ENCODE measurements at places on chromosomes 5 and 9. TPM values are rescaled to one million over a fixed set of nuclear protein-coding genes. Genes with fewer than 3 reads are reported as not detected.

The SARDH gene
- total RNA-seq, result 10.4 TPM

The PIP5KL1 gene
- total RNA-seq, result 13.4 TPM

The RGMB gene
- total RNA-seq, result 34.3 TPM

The GAPVD1 gene
- total RNA-seq, result 34.6 TPM

The GABRA1 gene
- 0.16 TPM for total RNA-seq

The SLC6A3 gene
- 0.85 TPM for total RNA-seq

The CCNJL gene
- 29.2 TPM for total RNA-seq

The PPP2R2B gene
- 21.3 TPM for total RNA-seq

The RAB3C gene
- 11.7 TPM for total RNA-seq

DNA sequence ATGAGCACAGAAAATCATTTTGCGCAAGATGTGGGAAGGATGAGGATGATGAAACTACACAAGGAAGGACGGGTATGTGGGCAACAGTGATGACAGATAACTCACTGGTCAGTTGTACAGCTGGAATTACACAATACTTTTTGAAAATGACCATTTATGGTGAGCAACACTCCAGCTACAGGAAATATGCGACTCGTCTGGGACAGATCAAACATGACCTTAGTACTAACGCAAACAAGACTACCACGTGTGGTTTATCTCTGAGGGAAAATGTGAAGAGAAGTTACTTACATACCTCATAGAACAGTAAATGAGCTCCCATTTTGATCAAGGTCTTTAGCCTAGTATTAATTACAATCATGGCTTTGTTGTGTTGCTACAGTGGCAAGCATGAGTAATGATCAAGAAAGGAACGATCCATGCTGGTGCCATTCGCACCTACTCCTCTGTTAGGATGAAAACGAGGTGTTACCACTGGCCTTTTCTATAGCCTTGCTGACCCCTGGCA, 456.9 kb downstream of the BNC2 start:
- no peak for DNase-seq

- no peak for DNase-seq
Observed at GRCh38 chr9:103900466-103900865, 193.6 kb upstream of the SMC2 start.

DNA sequence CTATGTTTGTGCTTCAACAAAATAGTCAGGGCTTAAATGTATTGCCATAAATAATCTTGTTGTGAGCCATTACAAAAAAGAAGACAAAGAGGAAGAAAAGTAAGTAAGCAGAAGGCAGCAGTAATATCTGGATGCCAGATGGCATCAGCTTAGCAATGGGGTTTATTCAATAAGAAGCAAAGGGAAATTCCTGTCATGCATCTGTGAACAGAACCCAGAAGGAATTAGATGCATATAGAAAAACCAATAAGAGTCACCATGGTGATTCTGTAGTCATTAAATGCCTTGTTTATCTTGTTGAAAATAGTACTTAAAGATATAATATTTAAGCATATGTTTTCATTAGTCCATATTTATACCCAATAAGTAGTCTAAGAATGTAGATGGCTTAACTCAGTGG, 216.0 kb downstream of the ADAMTSL1 start:
- no peak for DNase-seq

- DNase-seq, result no peak
Observed at GRCh38 chr5:150945486-150945885, 40.7 kb upstream of the ZNF300 start.

- DNase-seq, result no peak
Observed at GRCh38 chr5:77235846-77236721, 25.6 kb downstream of the PDE8B start.

DNA sequence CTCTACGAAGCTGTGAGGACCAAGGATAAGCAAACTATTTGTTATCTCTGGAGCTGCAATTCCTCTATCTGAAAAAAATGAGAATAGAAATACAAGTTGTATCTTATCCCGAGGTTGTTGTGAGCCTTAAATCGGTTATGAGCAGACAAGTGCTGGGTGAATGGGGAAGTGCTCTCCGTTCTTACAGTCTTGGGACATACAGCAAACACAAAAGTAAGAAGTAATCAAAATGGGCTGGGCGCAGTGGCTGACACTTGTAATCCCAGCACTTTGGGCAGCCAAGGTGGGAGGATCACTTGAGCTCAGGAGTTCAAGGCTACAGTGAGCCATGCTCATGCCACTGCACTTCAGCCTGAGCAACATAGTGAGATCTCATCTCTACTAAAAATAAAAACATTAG, 31.7 kb downstream of the ITK start:
- DNase-seq, result no peak

GRCh38 chr9:86500667-86501435, 146.6 kb upstream of the TUT7 start:
- DNase-seq, result no peak

DNA sequence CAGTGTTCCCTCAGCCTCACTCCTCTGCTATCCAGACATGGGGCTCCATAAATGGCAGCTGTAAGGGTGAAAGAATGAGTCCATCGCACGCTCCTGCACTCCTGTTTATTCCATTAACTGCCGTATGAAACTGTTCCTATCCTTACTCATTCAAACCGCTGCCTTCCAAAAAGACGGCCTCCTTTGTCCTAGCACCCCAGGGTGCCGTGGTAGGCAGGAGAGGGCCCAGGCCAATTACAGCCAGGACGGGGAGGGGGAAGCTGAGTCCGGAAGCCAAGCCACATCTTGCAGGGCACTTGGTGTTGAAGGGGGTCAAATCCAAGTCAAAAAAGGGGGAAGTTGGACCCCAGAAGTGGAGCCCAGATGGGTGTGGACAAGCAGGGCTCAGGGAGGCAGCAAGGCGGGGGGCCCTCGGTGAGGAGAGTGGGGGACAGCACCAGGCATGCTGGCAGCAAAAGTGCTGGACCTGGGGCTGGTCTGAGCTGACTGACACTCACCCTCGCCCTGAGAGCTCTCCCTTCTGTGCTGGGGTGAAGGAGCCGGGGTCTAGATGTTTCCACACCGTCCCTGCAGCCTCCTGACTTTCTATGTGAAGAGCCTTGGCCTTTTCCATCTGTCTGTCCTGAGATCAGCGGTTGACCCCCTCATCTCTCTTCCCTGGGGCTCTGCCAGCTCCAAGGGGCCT, 63.3 kb downstream of the COL23A1 start:
- DNase-seq, result no peak

DNA sequence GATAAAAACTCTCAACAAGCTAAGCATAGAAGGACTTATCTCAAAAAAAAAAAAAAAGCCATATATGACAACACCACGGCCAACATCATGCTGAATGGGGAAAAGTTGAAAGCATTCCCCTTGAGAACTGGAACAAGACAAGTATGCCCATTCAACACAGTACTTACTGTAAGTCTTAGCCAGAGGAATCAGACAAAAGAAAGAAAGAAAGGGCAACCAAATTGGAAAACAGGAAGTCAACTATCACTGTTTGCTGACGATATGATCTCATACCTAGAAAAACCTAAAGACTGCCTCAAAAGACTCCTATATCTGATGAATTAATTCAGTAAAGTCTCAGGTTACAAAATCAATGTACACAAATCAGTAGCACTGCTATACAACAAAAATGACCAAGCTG, 24.6 kb upstream of the PTGER4 start:
- no peak for DNase-seq

GRCh38 chr9:14911046-14911445, 818 bp upstream of the FREM1 start:
- no peak for DNase-seq

- no peak for DNase-seq
Observed at GRCh38 chr9:105050296-105050695, 122.3 kb upstream of the ABCA1 start.

DNA sequence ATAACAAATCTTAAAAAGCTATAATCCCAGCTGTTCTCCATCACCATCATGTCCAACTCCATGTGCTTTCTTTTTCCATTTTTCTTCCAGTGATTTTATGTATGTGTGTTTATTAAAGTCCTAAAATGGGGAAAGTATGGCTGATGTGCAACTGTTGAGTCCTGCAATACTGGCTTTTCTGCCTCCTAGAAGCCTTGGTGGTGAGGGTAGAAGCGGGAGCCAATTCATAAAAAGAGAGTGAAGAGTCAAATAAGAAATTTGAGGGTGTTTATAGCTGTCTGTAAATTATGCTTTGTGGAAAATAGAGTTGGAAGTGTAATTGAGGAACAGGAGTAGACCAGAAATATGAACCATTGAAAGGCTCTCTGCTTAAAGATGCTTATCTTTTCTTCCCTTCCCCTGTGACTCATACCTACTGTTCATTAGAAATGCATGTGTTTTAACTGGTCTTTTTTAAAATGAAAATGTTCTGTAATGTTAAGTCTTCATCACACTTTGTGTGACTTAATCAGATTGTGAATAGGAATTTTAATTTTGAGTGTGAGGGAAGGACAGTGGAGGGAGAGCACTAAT, 80.1 kb downstream of the ZCCHC7 start:
- no peak for DNase-seq

DNA sequence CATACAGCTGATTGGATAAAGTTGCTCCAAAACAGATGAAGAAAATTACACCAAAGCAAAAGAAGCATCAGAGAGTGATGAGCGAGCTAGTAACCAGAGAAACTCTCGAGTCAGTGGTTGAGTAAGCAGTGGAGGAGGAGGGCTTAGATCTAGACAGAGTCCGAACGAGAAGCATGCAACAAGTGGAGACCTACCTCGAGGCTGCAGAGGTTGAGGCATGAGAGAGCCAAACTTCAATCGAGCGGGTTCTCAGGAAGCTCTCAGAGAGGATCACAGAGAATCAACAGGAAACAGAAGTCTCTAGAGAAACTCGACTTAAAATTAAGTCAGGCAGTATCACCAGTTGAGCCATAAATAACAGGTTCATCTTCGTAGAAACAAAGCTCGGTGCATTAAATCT, 6.1 kb downstream of the RUSC2 start:
- no peak for DNase-seq

- DNase-seq, result no peak
Observed at GRCh38 chr5:98050583-98050982, 722.9 kb upstream of the RGMB start.

GRCh38 chr5:119009131-119009530, 20.8 kb upstream of the DTWD2 start:
- no peak for DNase-seq
